Right cardiac atrium (tissue), 5 donors: ENCODE measurements at places on chromosomes 6 and 20. TPM values are rescaled to one million over a fixed set of nuclear protein-coding genes. Genes with fewer than 3 reads are reported as not detected.
A peak's percentile ranks its signal among the peaks of the same experiment; 100 is the strongest.

GRCh38 chr6:116633685-116634084 lies 17.4 kb downstream of the RSPH4A start:
- DNase-seq: no peak

DNA sequence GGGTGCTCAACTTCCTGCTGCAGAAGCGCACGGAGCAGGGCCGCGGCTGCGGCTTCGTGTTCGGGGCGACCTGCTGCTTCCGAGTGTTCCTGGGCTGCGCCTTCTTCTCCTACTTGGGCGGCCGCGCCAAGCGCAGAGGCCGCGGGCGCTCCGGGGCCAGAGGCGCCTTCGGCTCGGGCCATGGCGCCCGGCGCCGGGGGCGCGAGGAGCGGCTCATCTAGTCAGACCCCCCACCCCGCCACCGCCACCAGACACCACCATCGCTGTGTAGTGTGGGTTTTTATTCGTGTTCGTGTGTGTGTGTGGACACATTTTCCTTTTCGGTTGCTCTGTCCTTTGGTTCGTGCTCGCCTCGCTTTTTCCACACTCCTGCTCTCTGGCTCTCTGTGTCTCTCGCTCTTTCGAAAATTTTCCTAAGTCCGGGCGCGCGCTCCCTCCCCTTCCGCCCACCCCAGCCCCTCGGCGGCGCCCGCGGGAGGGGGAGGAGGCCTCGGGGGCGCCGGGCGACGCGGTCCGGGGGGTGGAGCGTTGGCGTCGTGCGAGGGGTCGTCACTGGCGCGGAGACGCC lies 38.1 kb downstream of the GNAS start:
- DNase-seq: peak; percentile 95

DNA sequence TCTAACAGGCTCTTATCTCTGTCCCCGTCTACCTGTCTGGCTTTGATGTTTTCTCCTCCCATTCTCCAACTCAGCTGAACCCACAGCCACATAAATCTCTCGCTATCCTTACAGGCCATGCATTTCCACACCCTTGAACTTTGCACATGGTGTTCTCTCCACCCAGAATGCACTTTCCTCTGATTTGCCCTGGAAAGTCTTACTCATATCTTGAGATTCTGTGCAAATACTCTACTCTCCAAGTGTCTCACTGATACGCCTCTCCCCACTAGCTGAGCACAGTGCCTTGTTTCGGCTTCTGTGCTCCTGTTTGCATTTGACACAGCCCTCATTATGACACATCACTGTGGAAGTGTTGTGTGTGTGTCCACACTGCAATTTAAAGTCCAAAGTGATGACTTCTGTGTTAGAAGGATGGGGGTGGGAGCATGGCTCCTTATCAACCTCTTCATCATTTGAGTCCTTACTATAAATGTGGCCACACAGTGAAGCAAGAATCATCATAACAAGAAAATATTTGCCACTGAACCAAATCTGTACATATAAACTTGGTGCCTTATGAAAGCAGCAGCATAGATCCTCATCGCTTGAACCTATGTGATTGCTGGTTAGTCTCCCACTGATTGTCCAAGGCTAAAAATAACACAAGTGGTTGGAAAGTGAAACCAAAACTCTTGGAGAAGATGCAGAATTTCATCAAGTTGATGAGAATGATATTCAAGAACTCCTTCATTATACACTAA lies 5.5 kb upstream of the PRELID3B start:
- DNase-seq: no peak

DNA sequence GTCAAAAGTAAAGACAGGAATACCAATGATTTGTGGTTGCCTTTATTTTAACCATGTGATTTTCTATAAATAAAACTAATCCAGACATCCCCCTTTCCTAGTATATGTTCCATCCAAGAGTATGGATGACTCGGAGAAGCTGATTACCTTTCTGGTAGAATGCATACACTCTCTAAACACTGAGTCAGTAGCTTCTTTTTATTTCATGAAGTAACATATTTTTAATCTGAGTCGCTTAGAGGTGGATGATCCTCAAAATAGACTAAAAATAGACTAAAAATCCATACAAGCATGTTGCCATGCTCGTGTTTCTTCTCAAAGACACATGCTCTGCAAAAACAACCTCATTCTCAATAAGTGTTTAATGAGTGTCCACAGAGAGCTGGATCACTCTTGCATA lies 263.7 kb downstream of the COL12A1 start:
- no peak for DNase-seq

- DNase-seq: no peak
Observed at GRCh38 chr20:62427172-62428001, at the start of gene RBBP8NL. RBBP8NL (minus strand) TSS chr20:62427539; CDS start chr20:62419647, 7,892 bp downstream.

HSPA1L gene
- 1.9 TPM for total RNA-seq

DNA sequence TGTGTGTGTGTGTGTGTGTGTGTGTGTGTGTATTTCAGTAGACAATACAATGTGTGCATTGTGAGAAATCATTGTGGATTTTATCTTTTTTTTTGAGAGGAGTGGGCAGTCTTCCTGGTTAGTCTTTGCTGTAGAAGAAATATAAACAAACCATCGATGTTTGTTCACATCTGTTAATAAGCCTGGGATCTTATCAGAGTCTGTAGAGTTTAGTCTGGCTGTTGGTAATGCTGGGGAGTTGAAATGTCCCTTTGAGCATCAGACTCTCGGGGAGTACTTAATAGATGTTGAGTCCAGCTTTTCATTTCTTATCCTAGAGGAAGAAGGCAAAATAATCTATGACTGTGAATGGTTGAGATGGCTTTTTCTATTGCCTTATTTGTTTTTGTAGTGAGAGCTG lies 96.6 kb upstream of the SUPT3H start:
- no peak for DNase-seq

RIMS4 gene
- total RNA-seq: 1.2 TPM

SOX18 gene
- total RNA-seq: 28.7 TPM

- DNase-seq: no peak
Observed at GRCh38 chr6:12892151-12892550, 175.6 kb downstream of the PHACTR1 start.

- peak; percentile 72 for DNase-seq
Observed at GRCh38 chr20:38178065-38178491, 13.0 kb upstream of the TGM2 start.

GSTA3 gene
- not detected for total RNA-seq

JAG1 gene
- 30.5 TPM for total RNA-seq

DNA sequence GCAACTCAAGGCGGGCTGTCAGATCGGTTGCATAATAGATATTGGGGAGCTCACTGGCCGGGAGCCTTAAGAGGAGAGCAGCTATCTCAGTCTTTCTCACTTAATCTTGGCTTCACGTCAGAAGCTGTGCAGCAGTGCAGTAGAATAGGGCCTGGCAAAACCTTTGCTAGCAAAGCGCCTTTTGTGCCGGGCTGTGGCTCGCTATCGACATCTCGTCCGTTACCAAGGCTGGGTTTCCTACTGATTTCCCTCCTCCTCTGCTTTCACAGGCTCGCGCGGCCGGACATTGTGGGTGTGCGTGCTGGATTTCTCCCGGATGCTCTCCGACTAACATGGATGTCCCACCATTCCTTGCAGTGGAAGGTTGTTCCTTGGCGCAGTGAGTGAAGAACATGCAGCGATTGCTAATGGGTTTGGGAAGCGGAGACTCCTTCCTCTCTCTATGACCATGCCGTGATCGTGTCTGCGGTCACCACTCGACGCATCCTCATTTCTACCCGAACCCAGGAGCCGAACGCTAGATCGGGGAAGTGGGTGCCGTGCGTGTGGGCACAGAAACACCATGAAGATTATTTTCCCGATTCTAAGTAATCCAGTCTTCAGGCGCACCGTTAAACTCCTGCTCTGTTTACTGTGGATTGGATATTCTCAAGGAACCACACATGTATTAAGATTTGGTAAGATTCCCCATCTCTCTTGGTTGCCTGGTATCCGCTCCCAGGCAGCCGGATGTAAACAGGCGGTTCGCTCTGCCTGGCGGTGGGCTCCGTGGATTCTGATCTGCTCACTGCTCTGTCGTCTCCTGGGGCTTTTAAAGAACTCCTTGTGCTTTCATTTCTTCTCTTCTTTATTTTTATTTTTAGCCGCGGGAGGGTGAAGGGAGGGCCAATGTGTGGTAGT lies 5.5 kb downstream of the GRIK2 start:
- DNase-seq: no peak

DNA sequence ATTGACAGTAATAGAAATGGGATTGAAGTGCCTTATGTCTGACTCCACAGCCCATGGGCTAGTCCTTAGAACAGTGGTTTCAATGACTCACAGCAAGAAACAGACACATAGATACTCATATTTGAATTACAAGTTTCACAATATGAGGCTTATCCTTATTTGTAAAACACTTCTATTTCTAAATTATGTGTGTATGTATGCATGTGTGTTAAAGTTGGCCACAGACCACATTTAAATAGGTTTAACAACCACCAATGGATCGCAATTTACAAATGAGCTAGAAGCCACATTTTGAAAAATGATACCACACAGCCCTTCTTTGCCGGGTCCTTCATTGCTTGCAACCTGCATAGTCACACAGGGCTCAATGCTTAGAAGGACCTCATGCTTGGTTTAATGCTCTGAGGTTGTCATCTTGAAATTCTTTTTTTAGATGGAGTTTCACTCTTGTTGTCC lies 157.8 kb upstream of the PREP start:
- no peak for DNase-seq

DNA sequence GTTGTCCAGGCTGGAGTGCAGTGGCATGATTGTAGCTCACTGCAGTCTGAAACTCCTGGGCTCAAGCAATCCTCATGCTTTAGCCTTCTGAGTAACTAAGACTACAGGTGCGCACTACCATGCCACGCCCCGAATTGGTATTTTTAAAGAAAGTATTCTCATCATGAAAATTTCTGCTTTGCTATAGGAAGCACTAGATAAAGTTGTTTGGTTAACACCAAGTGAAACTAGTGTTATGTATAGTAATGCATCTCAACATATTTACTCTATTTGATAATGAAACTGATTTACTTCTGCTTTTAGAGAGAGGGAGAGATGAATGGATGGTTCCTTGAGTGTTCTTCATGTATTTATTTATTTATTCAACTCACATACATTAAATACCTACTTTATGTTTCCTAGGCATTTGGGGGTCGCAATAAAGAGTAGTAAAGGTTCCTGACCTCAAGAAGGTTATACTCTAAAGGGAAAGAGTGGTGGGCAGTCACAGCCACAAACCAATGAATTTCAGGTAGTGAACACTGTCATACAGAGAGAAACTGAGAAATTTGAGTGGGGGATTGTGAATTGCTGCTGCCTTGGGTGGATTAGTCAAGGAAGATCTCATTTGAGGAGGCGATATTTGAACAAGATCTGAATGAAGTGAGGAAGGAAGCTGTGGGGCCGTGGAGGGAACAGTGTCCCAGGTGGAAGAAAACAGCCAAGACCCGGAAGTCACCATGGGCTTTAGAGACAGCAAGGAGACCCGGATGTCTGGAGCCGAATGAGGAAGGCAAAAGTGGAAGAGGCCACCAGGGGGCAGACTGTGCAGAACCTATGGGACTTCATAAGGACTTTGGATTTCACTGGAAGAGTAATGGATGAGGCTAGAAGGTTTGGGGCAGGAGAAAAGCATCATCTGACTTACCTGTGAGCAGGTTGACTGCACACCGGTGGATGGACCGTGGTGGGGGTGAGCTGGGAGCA lies 185.6 kb downstream of the TSHZ2 start:
- DNase-seq: peak; percentile 53

GRCh38 chr20:24768713-24769601 lies 180.1 kb upstream of the CST7 start:
- no peak for DNase-seq

DNA sequence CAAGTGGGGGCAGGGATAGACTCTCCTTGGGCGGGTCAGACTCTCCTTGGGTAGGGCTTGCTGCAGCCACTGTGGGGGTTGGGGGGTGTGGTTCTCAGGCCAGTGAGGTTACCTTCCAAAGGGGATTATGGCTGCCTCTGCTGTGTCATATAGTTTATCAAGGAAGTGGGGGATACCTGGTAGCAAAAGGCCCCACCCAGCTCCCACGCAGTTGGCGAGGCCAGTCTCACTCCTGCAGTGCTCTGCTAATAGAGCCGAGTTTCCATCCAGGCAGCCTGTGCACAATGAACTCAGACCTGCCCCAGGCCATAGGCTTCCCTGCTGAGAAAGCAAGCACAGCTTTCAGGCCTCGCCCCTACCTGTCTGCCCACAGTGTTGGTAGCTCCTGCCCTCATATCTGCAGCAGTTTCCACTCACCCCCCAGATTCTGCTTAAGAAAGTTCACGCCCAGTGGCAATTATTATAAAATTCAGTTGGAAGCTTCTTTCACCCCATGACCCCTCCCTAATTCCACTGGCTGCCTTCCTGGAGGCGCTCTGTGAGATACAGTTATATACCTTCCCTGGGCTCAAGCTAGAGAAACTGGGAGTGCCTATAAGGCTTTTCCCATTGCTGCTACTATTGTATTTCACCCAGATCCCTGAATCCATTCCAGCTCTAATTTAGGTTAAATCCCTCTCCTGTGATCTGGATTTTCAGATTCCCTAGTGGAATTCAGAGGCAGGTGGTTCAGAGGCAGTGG lies 56.1 kb downstream of the HDDC2 start:
- no peak for DNase-seq

DNA sequence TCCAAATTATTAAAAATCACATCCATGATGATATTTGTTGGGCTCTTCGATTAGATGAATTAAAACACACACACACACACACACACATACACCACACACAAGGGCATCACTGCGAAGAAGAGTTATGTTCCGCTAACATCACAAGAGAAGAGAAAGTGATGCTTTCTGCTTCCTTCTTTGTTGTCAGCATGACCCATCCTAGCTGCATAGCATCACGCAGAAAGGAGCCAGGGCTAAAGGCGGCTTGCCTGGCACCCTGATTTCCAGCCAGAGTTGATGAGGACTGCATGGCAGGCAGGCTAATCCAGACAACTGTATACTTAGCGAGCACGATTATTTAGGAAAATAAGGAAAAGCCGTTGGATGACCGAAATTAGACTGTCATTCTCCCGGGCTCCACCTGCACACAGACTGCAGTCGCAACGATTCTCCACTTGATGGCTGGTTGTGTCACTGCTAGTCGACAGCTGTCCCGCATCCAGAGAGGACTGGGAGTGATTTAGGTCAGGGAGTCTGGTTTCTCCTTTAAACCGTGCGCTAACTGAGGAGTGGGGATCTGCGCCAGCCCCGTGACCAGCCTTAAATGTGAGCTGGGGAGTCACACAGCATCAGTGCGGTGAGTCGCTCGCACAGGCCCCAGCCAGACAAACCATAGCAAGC lies 70.6 kb upstream of the SOX4 start:
- DNase-seq: peak; percentile 14

PSORS1C1 gene
- 4.5 TPM for total RNA-seq

- no peak for DNase-seq
Observed at GRCh38 chr6:41588111-41588510, 41.9 kb downstream of the FOXP4 start.

DNA sequence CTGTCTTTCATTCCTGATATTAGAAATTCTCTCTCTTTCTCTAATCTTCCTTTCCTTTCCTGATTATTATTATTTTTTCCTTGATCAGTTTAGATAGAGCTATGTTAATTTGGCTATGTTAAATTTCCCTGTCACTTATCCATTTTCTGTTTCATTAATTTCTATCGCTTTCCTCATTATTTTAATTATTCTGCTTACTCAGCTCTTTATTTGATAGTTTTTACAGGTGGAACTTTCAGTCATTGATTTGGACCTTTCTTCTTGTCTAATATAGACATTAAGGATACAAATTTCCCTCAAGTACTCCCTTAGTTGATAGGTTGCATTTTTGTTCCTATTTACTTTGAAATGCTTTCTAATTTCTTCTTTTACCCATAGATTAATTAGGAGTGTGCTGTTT lies 442.3 kb downstream of the CDH26 start:
- DNase-seq: no peak

- DNase-seq: no peak
Observed at GRCh38 chr20:3071266-3071609, 182 bp upstream of the OXT start.

FAM209B gene
- total RNA-seq: not detected

GJA10 gene
- not detected for total RNA-seq

RIPOR2 gene
- 2.4 TPM for total RNA-seq
